Activated T-cell treated with anti-CD3 and anti-CD28 coated beads for 24 hours (primary cell): ENCODE measurements at places on chromosomes 16 and 17.

DNA sequence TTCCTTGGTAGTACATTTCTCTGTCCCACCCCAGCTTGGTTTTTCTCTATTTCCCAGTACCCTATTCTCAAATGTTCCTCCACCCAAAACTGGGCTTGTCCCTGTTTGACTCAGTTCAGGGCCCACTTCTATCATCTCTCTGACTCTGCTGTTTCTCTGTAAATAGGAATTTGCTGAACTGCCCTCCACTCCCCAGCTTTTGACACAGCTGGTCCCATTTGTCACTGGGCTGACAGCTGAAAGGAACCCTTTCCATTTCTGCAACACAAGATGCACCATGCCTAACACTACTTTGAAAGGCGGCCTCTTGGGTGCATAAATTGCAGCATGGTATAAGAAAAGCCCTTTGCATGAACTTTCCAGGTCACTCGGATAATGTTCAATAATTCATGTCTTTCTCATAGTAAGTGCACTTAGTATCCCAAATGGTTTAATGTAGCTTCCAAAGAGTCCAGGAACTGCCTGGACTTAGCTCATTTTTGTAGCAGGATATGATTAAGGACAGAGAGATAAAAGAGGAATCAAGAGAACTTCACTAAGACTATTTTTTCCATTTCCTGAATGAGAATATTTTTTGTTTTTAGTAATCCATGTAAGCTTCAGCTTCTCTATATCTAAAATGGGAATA lies 256.7 kb downstream of the CDH11 start:
- no peak for DNase-seq

- no peak for DNase-seq
Observed at GRCh38 chr17:40327244-40327729, 18.3 kb downstream of the RARA start.

GRCh38 chr16:80029381-80029630 lies 428.8 kb upstream of the MAF start:
- no peak for DNase-seq

DNA sequence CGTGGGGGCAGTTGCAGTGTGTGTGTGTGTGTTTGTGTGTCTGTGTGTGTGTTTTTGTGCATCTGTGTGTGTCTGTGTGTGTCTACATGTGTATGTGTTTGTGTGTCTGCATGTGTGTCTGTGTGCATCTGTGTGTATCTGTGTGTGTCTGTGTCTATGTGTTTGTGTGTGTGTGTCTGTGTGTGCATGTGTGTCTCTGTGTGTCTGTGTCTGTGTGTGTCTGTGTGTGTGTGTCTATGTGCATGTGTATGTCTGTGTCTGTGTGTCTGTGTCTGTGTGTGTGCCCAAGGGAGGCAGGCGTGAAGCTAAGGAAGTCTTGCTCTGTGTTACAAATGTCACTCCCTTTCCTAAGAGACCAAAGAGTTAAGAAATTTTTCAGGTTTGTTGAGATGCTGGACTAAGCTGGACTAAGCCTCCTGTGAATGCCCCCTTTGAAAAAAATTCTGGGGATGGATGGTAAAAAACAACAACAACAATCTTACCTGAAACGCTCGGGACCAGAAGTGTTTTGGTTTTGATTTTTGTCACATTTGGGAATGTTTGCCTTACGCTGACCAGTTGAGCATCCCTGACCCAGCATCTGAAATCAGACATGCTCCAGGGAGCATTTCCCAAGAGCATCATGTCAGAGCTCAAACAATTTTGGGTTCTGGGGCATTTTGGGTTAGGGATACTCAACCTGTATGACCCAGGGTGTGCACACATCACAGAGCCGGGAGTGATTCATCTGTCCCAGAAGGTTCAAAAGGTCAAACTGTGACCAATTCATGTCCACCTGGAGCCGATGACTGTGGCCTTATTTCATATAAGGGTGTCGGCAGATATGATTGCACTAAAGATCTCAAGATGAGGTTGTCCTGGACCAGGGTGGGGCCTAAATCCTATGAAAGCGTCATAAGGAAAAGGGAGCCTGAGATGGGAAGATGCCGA lies 48.6 kb upstream of the ZNF469 start:
- no peak for DNase-seq

DNA sequence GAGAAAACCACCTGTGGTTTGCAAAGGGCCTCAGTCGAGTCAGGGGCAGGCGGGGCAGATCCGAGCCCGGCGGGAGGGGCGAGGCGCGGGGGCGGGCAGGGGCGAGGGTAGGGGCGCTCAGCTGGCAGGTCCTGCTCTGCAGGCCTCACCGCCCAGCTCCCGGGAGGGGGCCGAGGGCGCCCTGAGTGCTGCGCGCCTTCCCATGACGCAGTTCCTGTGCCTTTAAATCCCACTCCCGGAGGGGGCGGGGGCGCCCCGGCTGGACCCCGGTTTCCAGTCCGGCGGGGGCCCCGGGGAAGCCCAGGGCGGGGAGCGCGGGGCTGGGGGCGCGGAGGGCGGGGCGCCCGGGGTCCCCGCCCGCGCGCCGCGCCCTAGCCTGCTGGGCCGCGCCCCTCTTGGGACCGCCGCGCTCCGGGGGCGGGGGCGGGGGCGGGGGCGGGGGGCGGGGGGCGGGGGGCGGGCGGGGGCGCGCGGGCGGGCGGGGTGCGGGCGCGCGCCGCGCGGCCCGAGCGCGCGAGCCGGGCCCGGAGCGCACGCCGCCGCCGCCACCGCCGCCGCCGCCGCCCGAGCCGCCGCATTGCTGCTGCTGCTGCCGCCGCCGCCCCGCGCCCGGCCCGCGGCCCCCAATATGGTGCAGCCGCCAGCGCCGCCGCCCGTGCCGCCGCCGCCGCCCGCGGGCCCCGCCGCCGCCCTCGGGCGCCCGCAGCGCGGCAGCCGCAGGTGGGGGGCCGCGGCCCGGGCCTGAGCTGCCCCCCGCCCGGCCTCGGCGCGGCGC lies at the start of gene JPH3:
TSS of gene JPH3 (plus strand) at position 508 of the 775 bp plus-strand sequence. CDS start 639 bp downstream, outside the sequence.
- no peak for DNase-seq

DNA sequence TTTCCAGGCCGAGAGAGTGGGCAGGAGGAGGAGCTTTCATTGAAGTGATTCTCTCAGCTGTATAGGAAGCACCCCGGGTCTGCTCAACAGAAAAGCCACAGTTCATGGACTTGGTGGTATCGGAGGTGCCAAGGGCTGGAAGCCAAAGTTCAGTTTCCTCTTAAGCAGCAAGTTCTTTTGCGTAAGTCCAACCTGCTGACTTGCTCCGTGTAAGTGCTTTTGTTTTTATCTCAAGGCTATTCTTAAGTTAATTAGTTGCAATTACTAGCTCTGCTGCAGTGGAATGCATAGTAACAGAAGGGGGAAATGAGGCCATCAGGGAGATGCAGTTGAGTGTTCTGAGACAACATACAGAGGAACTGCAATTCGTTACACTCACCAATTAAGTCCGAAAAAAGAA lies 44.6 kb downstream of the SMIM36 start:
- DNase-seq: no peak

- DNase-seq: no peak
Observed at GRCh38 chr16:66198641-66199040, 167.8 kb upstream of the CDH5 start.

DNA sequence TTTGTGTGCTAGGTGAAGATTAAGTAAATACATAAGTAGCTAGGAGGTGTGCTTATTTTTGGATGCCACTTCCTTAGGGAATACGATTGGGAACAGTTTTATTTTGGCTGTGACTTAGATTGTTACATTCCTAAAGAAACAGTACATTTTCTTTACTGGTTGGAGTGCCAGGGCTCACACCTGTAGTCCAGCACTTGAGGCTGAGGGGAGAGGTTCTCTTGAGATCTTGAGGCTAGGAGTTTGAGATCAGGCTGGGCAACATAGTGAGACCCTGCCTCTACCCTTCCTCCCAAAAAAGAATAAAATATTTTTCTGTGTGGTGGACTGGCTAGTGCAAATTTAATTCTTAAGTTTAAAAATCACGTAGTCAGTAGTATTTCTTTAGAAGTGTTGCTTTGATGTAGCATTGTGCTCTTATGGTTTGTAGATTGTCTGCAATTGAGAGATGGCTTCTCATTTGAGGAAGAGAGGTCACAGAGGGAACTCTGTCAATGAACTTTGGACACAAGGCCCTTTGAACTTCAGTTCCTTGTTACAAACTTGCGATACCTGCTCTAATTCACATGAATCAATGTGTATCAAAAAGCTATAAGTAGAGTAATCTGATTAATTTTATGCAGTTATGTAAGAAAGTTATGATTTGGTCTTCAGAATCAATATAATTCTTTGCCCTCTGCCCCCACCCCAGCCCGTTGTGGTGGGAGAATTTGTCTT lies 7.1 kb downstream of the HAPSTR1 start:
- DNase-seq: no peak

- peak; percentile 84 for DNase-seq
Observed at GRCh38 chr16:2520097-2520783, at the start of gene AMDHD2. Gene AMDHD2, plus strand, starts transcription at chr16:2520371. Its CDS starts 88 bp downstream, at chr16:2520459.

DNA sequence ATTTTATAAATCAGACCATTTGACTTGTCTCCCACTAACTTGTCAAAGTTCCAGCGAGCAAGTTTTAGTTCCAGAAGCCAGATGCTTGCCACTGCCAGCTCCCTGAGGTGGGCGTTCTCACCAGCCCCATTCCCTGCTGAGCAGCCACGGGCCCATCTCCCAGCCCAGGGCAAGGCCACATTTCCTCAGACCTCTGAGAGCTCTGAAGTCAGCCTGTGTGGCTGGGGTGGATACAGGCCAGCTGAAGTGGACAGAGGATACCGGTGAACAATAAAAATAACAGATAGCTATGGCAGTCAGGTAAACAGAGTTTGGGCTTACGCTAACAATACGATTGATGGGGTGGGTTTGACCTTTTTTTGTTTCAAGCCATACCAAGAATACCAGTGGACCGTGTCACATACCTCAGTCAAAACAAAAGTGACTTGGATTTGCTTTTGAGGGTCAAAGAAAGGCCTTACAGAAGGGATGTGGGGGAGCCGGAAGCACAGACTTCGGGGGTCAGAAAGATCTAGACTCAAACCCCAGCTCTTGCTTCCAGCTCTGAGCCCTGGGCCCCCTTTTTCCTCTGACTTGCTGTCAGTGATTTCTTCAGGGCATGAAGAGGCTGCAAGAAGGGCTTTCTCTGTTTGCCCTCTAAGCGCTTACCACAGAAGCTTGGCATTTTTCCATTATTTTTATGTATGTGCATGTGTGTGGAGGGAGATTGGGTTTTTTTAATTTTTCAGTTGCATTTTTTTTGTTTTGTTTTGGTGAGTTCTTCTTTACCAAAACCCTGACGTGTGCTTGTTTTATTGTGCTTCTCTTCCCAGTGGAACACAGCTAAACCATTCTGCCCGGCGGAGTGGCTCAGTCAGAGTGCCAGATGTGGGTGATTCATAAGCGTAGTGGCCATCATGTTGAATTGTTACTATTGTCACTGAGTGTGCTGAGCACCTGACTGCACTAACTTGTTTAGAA lies 109.9 kb downstream of the GNAO1 start:
- no peak for DNase-seq

GRCh38 chr16:1918351-1919326 lies at the start of gene HS3ST6:
Gene HS3ST6, minus strand, starts transcription at chr16:1918415. Its CDS starts 92 bp downstream, at chr16:1918323.
- no peak for DNase-seq

DNA sequence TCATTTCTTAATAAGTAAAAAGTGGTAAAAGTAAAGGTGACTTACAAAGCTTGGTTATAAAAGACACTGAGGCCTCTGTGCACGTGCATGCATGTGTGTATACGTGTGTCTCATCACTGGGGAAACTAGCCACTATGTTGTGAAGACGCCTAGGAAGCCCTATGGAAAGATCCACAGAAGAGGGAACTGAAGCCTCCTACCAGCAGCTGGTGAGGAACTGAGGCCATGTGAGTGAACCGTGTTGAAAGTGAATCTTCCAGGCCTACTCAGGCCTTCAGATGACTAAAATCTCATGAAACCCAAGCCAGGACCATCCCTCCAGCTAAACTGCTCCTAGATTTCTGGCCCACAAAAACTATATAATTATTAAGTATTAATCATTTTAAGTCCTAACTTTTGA lies 23.7 kb downstream of the PHLPP2 start:
- DNase-seq: no peak

DNA sequence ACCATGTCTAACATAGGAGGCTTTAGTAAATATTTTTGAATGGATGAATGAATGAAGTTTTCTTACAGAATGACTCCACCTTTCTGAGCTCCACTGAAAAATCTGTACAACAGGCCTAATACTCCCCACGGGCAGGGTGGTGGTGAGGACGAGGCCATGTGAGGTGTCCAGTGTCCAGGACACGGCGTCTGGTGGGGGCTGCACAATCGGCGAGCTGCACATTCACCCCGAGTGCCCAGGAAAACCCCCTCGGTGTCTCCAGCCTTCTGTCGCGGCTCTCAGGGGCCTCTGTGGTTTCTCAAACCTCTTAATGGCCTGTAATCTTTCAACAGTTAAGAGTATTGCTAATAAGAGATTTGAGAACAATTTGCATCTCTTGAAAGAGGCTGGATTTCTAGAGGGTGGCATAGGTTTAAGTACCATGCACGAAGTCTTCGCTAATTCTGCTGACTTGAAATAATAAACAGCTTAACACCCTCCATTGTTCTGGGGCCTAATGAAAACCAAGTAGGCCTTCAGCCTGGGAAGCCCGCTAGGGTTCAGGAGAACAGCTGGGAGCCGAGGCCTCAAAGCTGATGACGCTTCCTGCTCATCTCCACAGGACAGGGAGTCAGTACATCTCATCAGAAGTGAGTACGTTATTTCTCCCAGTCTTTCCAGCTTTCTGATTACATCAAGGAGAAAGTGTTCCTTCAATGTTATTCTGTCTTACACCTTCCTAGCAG lies 304.6 kb upstream of the FOXF1 start:
- DNase-seq: no peak

GRCh38 chr16:58615280-58615679 lies 14.3 kb downstream of the CNOT1 start:
- DNase-seq: no peak

DNA sequence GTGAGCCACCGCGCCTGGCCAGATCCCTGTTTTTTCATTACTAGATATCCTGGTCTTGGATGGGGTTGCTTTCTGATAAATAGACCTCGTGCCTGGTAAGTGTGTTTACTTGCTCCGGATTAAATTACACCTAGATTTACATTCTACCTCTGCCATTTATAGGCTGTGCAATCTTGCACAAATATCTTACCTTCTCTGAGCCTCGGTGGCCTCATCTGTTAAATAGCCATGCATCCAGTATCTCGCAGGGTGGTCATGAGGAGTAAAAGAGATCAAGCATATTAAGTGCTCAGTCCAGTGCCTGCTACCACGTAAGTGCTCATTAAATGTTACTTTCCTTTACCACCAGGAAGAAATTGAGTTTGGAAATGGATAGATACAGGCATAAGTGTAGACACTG lies 98.4 kb downstream of the BMERB1 start:
- no peak for DNase-seq

- no peak for DNase-seq
Observed at GRCh38 chr17:82272495-82273326, 789 bp downstream of the CSNK1D start.

DNA sequence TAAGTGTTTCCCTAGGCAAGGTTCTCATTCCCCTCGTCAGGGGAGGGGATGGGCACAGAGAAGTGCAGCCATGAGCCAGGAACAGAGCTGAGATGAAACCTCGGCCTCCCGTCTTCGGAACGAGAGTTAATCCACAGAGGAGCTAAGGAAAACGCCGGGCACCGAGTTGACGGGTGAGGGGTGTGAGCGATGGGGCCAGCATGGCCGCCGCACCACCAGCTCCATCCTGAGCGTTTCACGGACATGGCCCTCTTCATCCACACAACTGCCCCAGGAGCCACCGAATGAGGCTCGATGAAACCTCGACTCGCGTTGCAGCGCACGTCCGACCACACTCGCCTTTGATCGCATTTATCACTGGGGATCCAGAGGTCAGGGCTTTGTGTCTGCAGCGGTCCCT lies 21.5 kb downstream of the CA5A start:
- no peak for DNase-seq

- no peak for DNase-seq
Observed at GRCh38 chr17:77423589-77424451, 283.1 kb downstream of the SEC14L1 start.

GRCh38 chr17:75319904-75320691 lies 30.9 kb upstream of the SLC25A19 start:
- DNase-seq: no peak
